ENCODE measurements at places on chromosomes 11 and 22.

DNA sequence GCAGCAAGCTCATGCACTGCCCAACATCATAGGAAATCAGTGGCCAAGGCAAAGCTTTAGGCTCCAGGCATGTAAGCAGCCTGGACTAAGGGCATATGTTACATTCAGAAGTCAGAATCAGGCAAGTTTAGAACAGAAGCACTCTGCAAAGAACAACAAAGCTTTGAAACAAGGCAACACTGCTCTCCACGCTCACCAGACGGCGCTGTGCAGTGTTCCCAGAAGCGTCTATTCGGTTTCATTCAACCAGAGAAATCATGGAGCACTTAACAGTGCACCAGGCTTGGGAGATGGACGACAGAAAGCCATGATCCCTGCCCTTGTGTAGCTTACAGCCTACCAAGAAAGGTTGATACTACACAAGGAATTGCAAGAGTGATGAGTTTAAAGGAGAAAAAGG lies 555.8 kb downstream of the BUD13 start:
- DNase-seq: peak; percentile 74

DNA sequence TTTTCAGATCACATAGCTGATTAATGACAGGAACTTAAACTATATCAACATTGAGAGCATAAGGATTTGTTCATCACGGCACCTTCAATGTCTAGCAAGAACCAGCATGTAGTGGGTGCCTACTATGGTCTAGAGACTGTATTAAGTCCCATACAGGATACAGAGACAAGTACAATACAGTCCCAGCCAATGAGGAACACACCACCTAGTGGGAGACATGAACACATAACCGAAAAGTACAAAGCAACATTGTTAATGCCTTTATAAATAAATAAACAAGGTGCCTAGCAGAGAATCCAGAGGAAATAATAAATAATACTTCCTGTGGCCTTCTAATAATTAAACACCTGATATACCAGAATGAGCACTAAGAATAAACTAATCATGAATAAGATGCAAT lies 87.7 kb upstream of the OPCML start:
- peak; percentile 43 for DNase-seq

DNA sequence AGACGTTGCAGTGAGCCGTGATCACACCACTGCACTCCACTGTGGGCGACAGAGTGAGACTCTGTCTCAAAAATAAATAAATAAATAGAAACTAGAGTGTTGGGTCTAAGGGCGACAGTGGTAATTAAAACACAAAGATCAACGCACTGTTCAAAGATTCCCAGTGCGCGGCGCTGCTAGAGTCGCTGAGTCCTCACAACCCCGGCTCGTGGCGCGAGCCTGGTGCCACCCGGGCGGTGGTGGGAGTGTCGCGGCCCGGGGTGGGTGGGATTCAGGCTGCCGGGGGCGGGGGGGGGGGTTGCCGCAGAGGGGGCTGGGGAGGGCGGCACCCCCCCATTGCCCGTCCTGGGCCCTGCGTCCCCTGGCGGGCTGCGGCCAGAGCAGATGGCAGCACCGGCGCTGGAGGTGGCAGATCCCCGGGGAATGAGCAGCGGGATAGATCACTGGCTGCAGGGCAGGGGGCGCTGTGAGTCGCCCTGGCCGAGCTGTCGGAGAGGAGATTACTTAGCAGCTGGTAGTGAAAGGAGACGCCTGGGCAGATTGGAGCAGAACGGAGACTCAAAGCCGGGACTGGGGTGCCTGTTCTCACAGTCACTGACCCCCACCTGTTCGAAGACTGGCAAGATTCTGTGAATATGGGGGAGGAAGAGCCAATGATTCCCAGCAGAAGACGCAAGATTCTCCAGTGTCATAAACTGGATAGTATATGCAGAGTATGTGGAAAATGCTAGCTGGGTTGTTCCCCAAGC lies 30.2 kb upstream of the APOBEC3A start:
- DNase-seq: no peak

- DNase-seq: no peak
Measured at GRCh38 chr22:24585927-24586546, 6.8 kb downstream of the LRRC75B start.

- no peak for DNase-seq
Measured at GRCh38 chr22:43529934-43530333, 118.1 kb downstream of the MPPED1 start.

DNA sequence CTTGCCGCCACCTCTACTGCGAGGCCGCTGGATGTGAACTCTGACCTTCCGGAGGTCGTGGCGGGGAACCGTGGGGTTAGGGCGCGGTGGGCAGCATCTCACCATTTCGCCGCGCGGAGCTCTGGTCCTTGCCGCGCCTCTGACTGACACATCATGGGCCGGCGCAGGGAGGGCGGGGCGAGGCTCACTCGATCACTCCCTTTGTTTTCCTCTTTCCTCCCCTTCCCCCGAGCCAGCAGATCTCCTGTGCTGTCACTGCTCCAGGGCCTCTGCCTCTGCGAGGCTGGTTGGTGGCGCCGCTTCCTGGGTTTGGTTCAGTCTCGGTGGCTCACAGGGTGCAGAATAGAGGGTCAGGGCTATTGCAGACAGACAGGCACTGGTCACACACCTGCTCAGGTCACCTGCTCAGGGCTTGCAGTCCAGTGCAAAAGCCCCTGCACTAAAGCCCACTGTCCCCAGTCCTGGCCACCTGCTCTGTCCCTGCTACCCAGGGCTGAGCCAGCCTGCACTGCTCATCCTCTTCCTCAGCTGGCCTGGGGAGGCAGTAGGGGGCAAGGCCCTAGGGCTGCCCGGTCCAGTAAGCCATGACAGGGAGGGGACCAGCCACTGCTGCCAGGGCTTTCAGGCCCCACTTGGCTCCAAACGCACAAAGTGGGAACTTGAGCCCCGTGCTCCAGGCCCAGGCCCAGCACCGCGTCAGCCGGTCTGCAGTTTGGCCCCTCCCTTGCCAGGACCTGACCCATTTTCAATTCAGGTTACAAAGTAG lies 36.2 kb downstream of the PISD start:
- no peak for DNase-seq

- DNase-seq: no peak
Measured at GRCh38 chr11:68012843-68013610, 2.9 kb downstream of the ALDH3B1 start.

GRCh38 chr11:117735350-117735977 lies 61.6 kb downstream of the DSCAML1 start:
- DNase-seq: no peak

GRCh38 chr11:18151581-18151980 lies 19.2 kb downstream of the MRGPRX3 start:
- no peak for DNase-seq

GRCh38 chr11:28961726-28962125 lies 853.5 kb downstream of the METTL15 start:
- no peak for DNase-seq

DNA sequence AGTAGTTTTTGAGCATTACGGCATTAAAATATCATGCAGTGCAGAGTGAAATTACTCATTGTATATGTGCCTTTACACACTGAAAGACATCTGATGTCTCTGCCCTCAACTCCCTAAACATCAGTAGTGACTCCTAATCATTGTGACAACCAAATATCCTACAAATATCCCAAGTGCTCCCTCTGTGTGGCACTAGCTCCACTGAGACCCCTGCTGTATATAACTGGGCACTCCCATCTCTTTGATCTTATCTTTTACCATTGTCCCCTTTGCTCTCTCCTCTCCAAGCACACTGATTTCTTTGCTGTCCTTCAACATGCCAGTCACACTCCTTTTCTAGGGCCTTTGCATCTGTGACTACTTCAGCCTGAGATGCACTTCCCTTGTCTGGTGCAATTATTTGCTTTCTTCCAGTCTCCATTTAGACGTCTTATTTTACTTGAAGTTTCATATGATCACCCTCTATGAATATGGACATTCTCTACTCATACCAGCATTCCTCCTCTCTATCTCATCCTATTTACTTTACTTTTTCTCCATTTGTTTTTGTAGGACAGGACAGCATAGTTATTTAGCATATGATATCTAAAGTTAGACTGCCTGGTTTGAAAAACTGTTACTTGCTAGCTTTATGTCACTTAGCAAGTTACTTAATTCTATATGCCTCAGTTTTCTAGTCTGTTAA lies 2.4 kb downstream of the SLC5A12 start:
- no peak for DNase-seq

DNA sequence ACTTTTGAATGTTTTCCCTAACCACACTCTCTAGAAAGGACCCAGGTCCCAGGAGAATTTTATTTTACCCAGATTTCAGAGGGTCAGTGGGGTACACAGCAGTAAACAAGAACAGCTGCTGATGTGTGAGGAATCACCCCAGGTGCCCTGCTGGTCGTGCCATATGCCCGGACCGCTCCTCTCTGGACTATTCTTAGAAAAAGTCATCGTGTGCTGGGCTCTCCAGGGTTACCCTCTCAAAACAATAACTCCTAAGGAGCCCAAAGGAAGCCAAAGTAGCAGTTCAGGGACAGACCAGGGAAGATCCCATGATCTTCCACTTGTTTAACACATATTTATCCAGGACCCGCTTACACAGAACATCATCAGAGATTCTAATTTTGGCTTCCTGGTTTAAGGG lies 29.7 kb downstream of the LRP4 start:
- DNase-seq: no peak

GRCh38 chr11:128941573-128942271 lies 949 bp downstream of the TP53AIP1 start:
- no peak for DNase-seq

DNA sequence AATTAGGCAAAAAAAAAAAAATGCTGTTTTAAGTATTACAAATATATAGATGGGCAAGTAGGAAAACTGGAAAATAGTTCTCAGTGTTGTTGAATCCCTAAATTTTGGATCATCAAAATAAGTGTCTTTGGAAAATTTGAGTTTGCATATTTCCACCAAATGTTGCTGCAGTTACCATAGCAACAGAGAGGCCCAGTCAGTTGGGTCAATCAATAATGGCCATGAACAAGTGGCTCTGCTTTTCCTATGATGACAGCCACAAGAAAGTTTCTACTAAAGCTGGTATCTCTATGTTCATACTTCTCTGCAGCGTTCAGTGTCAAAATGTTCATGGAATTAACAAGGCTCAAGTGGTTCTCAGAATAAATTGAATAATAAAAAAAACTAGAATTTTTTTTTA lies 79.1 kb downstream of the SERGEF start:
- no peak for DNase-seq

- no peak for DNase-seq
Measured at GRCh38 chr11:102600666-102601065, 24.5 kb downstream of the MMP20 start.

- DNase-seq: no peak
Measured at GRCh38 chr11:36591433-36591832, 2.9 kb upstream of the IFTAP start.

GRCh38 chr11:1051356-1052132 lies 15.0 kb upstream of the MUC6 start:
- DNase-seq: no peak

DNA sequence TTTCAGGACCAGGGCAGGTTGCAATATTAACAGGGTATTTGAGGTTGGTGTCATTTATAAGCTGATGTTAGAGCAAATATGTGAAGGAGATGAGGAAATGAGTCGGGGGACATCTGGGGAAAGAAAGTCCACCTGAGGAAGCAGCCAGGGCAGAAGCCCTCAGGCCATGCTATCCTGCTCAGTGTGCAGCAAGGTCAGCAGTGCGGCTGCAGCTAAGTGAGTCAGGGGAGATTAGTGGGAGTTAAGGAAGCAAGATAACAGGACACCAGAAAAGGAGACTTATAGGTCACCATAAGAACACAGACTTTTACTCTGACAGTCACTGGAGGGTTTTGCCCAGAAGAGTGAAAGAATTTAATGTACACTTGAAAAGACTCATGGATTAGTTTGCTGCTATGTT lies 468.9 kb downstream of the NTM start:
- no peak for DNase-seq

GRCh38 chr11:46745995-46746394 lies 27.0 kb downstream of the F2 start:
- DNase-seq: no peak

GRCh38 chr22:36077271-36077670 lies 48.6 kb upstream of the RBFOX2 start:
- DNase-seq: no peak

DNA sequence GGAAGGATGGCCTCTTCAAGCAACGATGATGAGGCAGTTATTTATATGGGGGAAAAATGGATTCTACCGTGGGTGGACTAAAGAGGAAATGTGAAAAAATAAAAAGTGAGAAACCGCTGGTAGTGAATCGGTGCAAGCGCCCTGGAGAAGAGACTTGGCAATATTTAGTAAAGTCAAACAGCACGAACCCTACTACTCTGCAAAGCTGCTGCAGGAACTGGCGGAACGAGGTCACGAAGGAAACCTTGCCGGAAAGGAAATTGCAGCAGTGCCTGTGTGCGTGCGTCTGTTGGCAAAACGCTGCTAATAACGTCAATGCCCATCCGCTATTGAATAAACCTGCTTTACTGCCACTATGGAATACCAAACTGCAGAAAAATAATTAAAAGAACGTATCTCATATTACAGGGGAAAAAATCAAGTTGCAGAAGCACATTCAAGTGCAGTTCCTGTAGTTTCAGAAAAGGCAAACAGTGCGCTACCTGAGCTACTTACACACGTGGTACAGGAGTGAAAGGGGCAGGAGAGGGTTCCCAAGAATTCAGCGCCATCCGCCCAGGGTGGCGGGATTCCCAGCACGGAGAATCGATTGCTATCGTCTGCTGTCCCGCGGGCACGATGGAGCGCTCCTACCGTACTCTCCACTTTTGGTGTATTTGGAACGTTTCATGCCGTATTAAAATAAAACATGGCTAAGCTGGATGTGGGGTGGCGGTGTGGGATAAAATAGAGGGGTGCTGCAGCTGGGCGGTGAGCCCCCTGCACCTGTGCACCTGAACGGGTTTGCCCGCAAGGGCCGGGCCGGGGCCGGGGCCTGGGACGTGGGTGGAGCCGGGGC lies 585 bp upstream of the NADSYN1 start:
- DNase-seq: peak; percentile 76

GRCh38 chr11:61539831-61540357 lies 31.3 kb downstream of the LRRC10B start:
- DNase-seq: no peak

DNA sequence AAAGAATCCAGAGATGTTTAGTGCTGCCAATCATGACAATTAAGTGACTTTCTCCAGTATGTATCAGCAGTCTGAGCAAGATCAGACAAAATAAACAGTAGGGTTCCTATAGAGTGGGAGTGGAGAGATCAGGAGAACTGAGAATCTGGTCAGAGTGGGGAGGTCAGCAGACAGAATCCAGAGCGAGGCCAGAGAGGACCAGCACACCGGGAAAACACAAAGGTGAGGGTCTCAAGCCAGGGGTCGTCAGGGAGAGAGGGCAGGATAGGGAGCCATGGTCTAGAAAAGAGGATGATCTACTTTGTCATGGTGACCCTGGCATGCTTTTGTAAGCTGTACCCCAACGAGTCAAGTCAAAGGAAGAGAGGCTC lies 39.2 kb downstream of the MAPK1 start:
- no peak for DNase-seq

DNA sequence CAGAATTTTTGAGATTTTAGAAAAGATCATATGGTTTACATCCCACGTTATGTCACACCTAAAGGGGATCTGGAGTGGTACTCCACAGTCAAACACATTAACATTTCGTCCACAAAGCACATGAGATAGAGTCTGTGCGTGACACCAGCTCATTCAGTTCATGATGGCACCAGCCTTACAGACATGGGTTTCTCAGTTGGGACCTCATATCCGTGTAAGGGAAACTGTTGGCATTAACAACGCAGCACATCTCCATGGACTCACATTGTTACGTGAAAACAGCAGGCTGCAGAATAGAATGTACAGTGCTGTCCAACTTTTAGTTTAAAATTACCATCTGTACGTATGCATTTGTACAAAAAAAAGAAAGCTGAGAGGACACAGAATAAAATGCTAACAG lies 14.0 kb downstream of the RIC8A start:
- DNase-seq: no peak

- DNase-seq: no peak
Measured at GRCh38 chr11:134476435-134477021, 64.5 kb upstream of the B3GAT1 start.

Measured in NCI-H1092 treated with DMSO at 0.1 percent for 48 hours (cell line).